Fibroblast of lung (primary cell): ENCODE measurements at places on chromosomes 6 and 20.
A peak's percentile ranks its signal among the peaks of the same experiment; 100 is the strongest.

DNA sequence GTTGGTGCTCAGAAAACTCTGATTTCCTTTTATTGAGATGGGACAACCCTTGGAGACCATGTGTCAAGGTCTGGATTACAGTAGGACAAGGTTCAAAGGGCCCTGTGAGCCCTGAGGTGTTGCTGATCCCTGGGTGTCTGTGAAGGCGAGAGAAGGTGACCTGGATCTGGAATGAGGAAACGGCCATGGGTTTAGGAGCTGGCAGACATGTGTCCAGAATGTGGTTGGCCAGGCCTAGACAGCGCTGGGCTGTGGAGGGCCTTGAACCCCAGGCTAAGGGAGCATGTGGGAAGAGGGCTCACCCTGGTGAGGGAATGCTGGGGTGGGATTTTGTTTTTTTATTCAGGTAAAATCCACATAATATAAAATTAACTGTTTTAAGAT, 24.9 kb downstream of the PCMTD2 start:
- DNase-seq: no peak

DNA sequence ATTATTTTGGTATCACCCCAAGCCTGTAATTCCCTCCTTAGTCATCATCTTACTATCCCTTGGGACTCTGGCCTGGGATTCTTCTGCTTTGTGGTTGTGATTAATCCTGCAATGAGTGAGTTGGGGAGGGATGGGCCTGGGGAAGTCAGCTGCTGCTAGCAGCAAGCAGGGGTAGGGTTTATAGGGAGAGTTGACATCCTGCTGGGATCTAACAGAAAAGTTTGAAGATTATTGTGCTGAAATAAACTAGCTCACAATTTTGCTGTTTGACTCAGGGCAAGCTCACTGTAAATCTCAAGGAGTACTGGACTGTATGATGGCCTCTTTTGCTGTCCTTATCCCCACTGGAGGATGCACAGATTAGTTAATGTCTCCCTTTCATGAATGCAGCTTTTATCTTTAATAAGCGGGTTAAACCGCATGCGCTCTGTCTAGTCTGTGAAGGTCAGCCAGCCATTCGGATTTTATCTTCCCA, 83.4 kb downstream of the JARID2 start:
- DNase-seq: peak; percentile 91

- DNase-seq: peak; percentile 70
Observed at GRCh38 chr20:19889011-19889953, 127.9 kb upstream of the NAA20 start.

- DNase-seq: no peak
Observed at GRCh38 chr20:48169650-48170225, 384.5 kb upstream of the SULF2 start.

GRCh38 chr20:11344939-11345338, 572.8 kb upstream of the BTBD3 start:
- no peak for DNase-seq

DNA sequence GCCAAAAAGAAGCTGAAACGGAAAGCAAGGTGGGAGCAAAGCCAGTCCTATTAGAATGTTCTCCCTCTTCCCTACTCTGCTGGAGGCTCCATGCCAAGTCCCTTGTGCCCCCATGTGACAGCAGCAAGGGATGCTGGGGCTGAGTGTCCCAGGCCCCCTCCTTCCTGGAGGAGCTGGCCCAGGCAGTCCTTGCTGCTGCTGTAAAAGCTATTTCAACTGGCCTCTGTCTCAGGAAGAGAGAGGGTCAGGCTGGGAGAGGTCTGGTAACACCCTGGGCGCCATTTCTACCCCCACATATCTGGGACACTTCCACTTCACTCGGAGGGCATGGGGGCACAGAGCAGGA, 25.0 kb downstream of the TTBK1 start:
- DNase-seq: no peak

DNA sequence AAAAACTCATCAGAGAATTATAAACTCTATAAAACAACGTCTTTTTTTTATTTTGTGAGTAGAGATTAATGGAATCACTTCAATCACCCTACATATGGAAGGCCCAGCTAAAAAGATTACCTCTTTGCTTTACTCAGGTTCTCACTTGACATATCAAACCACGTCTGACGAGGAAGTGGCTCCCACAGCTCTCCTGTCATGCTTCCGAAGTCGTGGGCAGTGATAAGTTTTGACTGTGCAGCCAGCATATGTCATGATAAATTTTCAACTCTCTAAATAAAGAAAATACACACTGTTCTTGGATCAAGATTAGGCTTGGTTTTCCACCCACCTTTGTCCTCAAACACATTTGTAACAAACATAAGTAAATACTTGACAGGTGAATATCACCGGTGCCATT, 279.5 kb upstream of the RNF217 start:
- DNase-seq: no peak

- DNase-seq: no peak
Observed at GRCh38 chr20:45032276-45032675, 66.0 kb downstream of the STK4 start.

GRCh38 chr6:97394160-97394748, 111.2 kb upstream of the MMS22L start:
- DNase-seq: peak; percentile 37

- DNase-seq: no peak
Observed at GRCh38 chr6:151869345-151869744, 61.9 kb downstream of the ESR1 start.

- no peak for DNase-seq
Observed at GRCh38 chr20:33475381-33476152, 14.3 kb upstream of the CBFA2T2 start.

DNA sequence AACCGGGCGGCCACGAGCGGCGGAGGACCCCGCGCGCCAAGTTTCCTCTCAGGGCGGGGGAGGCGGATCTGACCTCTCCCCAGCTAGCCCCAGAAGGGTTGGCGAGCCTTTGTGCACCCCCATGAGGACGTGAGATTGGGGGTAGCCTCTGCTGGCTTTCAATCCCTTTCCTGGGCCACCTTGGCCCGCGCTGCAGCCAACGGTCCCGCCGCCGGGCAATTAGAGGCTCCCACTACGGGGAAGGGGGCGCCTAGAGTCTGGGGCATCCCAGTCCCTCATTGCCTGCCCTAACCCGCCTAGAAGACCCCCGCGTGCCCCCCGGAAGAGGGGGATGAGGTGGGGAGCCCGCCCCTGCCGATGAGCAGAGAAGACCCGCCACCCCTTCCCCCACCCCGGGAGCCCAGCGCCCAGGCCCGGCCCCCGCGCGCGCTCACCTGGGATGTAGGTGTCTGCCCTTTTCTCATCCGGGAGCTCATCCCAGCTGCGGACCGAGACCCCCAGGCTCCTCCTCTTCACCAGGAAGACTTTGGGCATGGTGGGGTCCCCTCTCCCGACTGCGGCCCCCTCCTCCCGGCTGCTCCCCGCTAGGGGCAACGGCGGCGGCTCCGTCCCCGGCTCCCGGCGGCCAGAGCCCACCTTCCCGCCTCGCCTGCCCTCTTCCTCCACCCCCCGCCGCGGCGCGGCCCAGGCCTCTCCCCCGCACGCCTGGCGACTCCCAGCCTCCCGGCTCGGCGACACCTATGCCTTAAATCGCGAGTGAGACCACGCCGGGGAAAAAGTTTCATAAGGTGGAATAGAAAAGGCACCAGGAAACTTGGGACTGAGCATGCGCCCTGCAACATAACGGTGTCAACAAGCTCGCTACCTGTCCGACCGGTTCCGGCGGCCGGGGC, at the start of gene OVOL2:
OVOL2 (minus strand) TSS at position 816 of the 893 bp plus-strand sequence; CDS start at position 534, 282 bp downstream.
- DNase-seq: no peak

- peak; percentile 84 for DNase-seq
Observed at GRCh38 chr6:132648356-132648755, 10.6 kb downstream of the TAAR1 start.

- DNase-seq: no peak
Observed at GRCh38 chr6:105646391-105646867, 243.5 kb upstream of the PREP start.

- no peak for DNase-seq
Observed at GRCh38 chr20:23061262-23061661, 11.8 kb upstream of the THBD start.

DNA sequence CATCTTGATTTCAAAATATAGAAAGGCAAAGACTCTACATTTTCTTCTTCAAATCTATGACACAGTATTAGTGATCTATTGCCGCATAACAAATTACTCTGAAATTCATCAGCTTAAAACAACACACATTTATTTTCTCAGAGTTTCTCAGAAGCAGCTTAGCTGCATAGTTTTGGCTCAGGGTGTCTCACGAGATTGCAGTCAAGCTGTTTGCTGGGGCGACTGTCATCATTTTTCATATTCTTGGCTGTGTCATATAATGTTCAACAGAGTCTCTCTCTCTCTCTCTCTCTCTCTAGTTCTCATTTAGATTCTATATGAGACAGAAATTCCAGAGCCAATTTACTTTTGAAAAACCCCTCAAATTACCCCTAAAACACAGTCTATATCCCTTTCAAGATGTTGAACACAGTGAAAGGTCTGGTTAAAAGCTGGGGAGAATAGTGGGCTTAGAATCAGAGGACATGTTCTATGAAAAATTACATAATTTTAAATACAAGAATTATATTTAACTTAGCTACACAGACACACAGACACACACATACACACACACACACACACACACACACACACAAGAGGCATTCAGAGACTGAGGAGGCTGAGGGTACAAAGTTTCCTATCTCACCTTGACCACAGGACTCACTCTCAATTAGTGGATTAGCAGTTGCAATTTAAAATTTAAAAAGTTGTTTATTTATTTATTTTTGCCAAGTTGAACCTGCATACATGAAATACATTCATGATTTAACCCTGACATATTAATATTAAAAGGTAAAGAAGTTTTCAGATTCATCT, 86.7 kb downstream of the MKKS start:
- DNase-seq: peak; percentile 81

DNA sequence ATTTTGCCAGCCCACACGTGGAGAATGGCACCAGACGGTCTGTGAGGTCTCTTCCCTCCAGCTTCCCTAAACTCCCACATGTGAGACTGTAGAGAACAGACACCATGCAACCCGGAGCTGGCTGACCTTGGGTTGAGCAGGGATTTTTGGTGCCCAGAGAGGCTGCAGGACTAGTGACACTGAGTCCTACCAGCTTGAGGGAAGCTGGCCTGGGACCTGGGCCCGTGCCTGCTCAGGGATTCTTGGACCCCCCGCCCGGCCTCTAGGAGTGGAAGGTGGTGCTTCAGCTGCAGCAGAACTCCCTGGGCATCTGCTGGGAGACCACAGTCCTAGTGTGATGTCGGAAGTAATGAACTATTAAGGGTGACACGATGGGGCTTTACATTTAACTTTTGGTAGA, 3.2 kb downstream of the PSMG4 start:
- no peak for DNase-seq

GRCh38 chr6:109791301-109791700, 100.2 kb downstream of the FIG4 start:
- DNase-seq: no peak

GRCh38 chr20:2973574-2973973, 69.8 kb upstream of the GNRH2 start:
- no peak for DNase-seq

DNA sequence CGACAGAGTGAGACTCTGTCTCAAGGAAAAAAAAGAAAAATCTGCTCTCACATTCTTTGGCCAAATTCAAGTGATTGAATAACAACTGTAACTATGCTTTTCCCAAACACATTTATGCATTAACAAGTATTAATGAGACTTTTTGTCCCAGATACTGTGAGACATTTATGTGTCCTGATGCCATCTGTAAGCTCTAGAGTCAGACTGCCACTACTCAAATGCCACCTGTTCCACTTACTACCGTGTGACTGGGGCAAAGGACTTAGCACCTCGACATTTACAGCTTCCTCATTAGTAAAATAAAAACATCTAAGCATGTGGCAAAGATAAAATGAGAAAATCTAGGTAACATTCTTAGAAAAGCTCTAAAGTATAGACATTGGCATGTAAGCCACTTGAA, 178.1 kb upstream of the MARCKS start:
- no peak for DNase-seq

- DNase-seq: no peak
Observed at GRCh38 chr6:36843170-36843569, 3.9 kb upstream of the CPNE5 start.

GRCh38 chr6:4632421-4632820, 143.8 kb upstream of the CDYL start:
- DNase-seq: no peak

GRCh38 chr20:50504231-50504823, 5.9 kb upstream of the PTPN1 start:
- no peak for DNase-seq

GRCh38 chr6:134642279-134642678, 307.6 kb downstream of the ALDH8A1 start:
- no peak for DNase-seq
